DMS 273 treated with DMSO at 0.1 percent for 48 hours (cell line): ENCODE measurements at places on chromosomes 16 and 17.
A peak's percentile ranks its signal among the peaks of the same experiment; 100 is the strongest.

GRCh38 chr17:45692661-45693060, 91.5 kb upstream of the CRHR1 start:
- peak; percentile 42 for DNase-seq

- no peak for DNase-seq
Observed at GRCh38 chr17:73492821-73493814, 151.1 kb downstream of the SDK2 start.

DNA sequence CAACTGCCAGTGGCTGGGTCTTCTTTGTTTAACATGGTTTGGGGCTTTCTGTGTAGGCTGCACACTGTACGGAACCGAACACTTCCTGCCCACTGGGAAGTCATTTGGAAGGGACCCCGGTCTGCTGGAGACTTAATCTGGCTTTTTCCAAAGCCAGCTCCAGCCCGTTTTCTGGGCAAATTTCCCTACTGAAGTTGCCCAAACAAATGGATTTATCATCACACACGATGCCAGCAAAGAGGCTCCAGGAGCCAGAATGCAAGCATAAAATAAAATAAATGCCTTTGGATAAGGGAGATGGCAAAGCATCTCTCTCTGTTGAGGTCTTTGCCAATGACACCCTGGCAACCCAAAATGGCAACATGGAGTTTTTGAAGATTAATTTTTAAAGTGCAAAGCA, 259.9 kb upstream of the IRX3 start:
- no peak for DNase-seq

DNA sequence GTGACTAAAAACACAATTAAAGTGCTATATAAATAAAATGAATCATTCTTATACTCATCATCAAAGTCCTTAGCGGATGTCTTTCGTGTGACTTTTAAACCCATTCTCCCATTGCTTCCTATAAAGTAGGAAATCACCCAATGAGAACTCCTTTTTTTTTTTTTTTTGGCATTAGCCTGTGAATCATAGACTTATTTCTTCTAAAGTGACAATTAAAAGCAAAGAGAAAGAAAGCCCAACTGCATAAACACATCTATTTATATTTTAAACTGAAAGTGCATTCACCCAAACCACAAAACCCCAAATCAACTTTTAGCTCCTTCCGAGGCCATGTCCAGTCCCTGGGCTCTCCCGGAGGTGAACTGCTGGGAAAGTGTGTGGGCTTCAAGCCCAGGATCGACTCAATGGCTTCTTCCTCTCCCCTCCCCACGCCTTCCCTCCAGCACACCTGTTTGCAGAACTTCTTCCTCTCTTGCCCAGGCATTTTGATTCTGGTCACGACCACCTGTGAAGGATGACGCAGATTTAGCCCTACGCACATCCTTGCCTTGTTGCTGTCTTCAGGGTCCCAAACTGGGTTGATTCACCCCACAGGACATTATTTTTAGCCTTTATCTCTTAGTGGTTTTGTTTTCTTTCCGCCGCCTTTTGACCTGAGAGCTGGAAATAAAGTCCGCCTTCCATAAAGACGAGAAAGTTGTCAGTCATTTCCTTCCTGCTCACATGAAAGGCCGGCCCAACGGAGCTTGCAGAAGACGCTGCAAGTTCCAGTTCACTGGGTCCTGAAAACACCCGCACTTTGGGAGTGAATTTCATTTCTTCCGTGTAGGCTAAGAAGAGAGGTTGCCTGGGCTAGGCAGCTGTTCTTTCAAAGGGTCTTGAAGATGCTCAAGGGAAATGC, 166.8 kb downstream of the MAP2K6 start:
- DNase-seq = no peak

GRCh38 chr17:29591737-29592608, 959 bp upstream of the ANKRD13B start:
- peak; percentile 89 for DNase-seq

- DNase-seq = no peak
Observed at GRCh38 chr17:7437950-7438614, 1.2 kb upstream of the FGF11 start.

- no peak for DNase-seq
Observed at GRCh38 chr17:70099294-70099693, 24.3 kb downstream of the KCNJ16 start.

DNA sequence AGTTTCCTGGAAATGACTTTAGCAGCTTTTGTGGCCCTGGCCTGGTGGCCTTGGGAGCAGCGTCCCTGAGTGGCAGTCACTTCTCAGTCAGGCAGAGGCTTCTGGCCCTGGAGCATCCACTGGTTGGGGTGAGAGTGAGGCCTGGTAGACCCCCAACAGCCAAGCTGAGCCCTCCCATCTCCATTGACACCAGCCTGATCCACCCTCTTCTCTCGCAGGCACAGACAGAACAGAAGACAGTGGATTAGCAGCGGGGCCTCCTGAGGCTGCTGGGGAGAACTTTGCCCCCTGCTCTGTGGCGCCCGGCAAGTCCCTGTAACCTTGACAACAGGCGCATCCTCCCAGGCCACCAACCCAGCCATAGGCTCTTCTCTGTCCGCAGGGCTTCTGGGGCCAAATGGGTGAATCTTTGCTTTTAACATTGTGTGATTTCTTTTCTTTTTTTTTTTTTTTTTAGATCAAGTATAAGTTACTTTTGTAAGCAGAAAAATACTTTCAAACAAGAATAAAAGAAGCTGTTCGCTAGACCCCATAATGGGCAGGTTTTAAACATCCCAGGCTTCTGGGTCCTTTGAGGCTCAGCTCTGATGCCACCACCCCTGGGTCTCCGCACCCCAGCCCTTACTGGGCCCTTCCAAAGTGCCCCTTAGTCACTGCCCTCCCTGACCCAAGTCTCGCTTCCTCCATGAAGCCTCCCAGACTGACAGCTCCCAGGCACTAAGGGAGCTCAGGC, 12.7 kb upstream of the FLYWCH1 start:
- DNase-seq = no peak

DNA sequence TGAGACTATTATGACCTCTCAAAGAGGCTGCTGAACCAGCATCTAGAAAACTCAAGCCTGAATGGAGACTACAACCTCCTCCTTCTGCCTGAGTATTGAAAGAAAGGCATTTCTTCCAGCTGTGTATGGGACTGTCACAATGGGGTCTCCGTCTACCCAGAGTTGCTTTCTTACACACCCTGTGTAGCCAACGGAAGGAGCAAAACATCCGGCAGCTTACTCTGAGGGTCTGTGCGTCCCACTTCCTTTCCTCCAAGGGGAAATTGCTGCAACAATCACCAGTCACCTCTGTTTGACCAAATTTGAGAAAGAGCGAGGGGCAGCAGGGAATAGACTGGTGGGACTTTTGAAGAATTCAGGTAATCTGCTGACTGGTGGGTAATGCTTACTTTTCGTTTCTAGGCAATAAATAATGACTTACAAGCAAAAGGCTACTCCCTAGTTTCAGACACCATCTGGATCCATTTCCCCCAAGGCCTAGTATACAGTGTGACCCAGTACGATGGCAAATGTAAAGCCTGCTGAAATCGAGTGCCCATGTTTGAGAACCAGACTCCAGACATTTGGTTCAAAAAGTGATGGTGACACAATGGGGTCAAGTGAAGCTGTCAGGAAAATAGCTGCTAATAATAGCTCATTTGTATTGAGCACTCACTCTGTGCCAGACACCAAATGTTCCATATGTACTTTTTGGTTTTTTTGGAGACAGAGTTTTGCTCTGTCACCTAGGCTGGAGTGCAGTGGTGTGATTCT, 81.7 kb downstream of the YPEL2 start:
- no peak for DNase-seq

- DNase-seq = no peak
Observed at GRCh38 chr16:62940569-62940968, 904.3 kb upstream of the CDH8 start.

DNA sequence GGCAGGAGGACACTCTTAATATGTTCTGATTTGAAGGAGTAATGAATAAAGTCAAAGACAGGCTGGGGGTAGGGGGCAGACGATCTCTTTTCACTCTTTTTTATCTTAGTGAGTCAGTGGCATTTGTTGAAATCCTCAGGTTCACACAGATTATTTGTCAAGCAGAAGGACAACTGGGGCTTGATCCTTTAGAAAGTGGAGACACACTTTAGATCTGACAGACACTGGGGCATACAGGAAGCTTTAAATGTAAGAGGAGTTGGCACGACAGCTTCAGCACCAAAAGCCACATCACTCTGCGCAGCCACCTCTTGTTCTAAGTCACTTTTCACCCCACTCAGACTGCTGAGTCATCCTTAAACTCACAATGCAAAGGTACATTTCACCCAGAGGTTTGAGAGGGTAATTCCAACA, 121.5 kb downstream of the STXBP4 start:
- peak; percentile 16 for DNase-seq

DNA sequence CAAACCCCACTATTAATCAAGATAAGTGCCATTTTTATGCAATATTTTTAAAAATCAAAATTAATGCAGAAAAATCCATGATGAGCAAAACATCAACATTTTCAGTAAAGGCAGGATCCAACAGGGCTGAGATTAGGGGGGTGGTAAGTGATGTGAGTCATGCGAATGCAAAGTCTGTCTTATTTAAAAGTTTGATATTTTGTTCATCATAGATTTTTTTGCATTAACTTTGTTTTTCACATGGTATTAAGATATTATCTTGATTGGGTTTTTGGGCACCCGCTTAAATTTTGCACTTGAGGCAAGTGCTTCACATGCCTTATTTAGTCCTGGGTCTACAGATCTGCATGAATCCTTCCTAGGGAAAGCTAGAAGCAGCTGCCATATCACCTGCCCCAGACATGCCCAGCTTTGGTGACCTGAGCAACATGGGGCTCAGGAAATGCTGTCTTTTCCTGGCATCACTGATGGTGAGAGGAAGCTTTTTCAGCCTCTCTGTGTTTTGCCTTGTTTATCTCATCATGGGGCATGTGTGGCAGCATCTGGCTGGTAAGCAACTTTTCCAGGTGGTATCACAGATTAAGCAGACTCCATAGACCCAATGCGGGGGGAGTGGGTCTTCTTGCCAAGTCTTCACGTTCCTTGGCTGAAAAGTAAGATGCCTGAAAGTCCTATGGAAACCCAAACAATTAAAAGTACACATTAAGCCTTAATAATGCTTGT, 57.6 kb upstream of the NFAT5 start:
- no peak for DNase-seq

GRCh38 chr16:46649588-46650253, 28.5 kb upstream of the SHCBP1 start:
- no peak for DNase-seq

GRCh38 chr17:61331178-61331577, 68.5 kb upstream of the TBX2 start:
- no peak for DNase-seq

GRCh38 chr16:81318711-81319110, 3.9 kb downstream of the GAN start:
- no peak for DNase-seq

DNA sequence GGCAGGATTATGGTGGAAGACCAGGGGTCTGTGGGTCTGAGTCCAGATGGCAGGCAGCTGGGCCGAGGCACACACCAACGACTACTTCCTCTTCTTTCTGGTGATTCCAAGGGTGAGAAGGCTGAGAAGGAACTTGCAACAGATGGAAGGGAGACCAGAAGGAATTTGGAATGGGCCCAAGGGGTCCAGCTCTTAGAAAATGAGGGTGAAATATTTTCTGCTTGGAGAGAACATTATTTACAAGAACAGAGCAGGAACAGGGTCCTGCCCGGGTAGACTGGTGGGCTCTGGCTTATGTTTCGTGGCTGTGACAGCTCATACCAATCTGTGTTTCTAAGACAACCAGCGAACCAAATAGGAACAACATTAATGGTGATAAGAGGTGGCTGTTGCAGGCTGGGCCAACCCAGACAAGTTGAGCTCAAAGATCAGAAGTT, 36.6 kb downstream of the CCDC42 start:
- peak; percentile 42 for DNase-seq

DNA sequence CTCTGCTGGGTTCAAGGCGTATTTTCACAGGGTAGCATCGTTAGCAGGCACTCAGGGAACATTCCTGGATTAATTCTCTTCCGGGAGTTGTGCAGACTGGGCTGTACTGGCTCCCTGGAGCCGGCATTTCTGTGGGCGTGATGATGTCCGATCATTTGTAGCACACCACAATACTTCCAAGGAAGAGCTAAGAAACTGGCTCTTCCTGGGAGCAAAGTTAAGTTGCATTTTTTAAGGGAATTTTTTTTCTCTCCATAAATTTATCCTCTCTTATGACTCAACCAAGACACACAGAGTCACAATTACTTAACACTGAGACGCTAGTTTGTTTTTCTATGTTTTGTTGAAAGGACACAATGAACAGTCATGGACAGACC, 211.6 kb upstream of the FOXF1 start:
- no peak for DNase-seq

DNA sequence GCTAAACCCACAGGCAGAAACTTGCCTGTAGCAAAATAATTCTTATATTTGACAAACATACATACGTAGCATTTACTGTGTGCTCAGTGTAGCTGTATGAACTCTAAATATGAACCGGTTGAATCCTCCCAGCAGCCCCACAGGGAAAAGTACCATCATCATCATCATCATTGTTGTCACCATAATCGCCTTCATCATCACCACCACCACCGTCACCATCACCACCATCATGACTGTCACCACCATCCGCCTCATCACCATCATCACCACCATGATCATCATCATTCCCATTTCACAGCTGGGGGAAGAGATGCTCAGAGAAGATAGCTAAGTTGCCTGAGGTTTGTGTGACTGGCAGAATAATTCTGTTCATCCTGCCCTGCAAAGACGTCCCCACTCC, 81.7 kb downstream of the IRF8 start:
- DNase-seq = no peak

DNA sequence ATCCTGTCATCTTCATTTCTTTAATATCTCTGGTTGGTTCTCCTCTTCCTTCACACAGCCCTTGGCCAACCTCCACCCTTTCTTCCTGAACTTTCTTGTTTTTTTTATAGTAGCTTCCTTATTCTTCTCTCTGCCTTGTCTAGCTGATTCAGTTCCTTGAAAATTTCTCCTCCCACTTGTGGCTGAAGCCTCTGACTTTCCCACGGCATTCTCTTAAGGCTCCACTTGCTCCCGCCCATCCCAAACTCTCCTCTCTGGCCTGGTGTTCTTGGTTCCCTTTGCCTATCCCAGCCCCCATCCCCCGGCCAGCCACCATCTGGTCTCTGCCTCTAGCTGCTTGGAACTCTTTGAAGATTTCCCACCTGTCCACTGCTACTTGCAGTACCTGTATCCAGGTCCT, 29.1 kb downstream of the NLRP1 start:
- no peak for DNase-seq

DNA sequence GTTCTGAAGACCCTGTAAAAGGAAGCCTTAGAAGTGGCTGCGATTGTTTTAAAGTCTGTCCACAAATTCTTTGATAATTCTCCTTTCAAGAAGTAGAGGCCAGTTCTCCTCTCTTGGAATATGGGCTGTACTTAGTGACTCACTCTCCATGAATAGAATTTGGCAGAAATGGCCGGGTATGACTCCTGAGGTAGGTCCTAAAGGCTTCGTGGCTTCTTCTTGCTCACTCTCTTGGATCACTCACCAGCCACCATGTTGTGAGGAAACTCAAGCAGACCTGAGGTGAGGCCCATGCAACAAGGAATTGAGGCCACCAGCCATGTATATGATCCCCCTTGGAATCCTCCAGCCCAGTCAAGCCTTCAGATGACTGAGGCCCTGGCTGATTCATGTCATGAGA, 75.8 kb downstream of the WWOX start:
- no peak for DNase-seq

GRCh38 chr17:45382226-45382625, 50.4 kb downstream of the ARHGAP27 start:
- DNase-seq = no peak

GRCh38 chr16:22117609-22118008, 25.3 kb downstream of the VWA3A start:
- DNase-seq = no peak

- peak; percentile 59 for DNase-seq
Observed at GRCh38 chr17:18087610-18088491, at the start of gene DRG2. DRG2 (plus strand) TSS chr17:18087948; CDS start chr17:18088024, 76 bp downstream.
